ENCODE measurements at places on chromosomes 1 and 21.

- peak; percentile 25 for DNase-seq
These were observed 516.6 kb upstream of the RGS18 start for GRCh38 chr1:191641420-191642260.

GRCh38 chr1:8073112-8073855, 47.2 kb upstream of the ERRFI1 start:
- no peak for DNase-seq

GRCh38 chr1:5906116-5906515, 86.1 kb downstream of the NPHP4 start:
- no peak for DNase-seq

GRCh38 chr21:33075128-33075527, 5.2 kb downstream of the OLIG1 start:
- no peak for DNase-seq

GRCh38 chr1:148379170-148379500, 104.0 kb downstream of the PPIAL4G start:
- DNase-seq, result no peak

All from kidney epithelial cell (primary cell).